ENCODE measurements at places on chromosomes 3 and 15. TPM values are rescaled to one million over a fixed set of nuclear protein-coding genes. Genes with fewer than 3 reads are reported as not detected.
A peak's percentile ranks its signal among the peaks of the same experiment; 100 is the strongest.

GRCh38 chr3:184040010-184040409, 8.5 kb downstream of the HTR3D start:
- H3K27ac ChIP-seq: no peak overlapping the region
- no peaks in the 10 kb centered on the region for H3K27me3 ChIP-seq
- H3K4me3 ChIP-seq: no peak overlapping the region

- H3K4me1 ChIP-seq: no peaks in the 10 kb centered on the region
- peak; percentile 57 for DNase-seq
- H3K36me3 ChIP-seq: no peaks in the 10 kb centered on the region
- no peak overlapping the region for H3K4me3 ChIP-seq
- no peak overlapping the region for H3K27ac ChIP-seq
Observed at GRCh38 chr3:186896875-186897274, 33.5 kb upstream of the ST6GAL1 start.

DNA sequence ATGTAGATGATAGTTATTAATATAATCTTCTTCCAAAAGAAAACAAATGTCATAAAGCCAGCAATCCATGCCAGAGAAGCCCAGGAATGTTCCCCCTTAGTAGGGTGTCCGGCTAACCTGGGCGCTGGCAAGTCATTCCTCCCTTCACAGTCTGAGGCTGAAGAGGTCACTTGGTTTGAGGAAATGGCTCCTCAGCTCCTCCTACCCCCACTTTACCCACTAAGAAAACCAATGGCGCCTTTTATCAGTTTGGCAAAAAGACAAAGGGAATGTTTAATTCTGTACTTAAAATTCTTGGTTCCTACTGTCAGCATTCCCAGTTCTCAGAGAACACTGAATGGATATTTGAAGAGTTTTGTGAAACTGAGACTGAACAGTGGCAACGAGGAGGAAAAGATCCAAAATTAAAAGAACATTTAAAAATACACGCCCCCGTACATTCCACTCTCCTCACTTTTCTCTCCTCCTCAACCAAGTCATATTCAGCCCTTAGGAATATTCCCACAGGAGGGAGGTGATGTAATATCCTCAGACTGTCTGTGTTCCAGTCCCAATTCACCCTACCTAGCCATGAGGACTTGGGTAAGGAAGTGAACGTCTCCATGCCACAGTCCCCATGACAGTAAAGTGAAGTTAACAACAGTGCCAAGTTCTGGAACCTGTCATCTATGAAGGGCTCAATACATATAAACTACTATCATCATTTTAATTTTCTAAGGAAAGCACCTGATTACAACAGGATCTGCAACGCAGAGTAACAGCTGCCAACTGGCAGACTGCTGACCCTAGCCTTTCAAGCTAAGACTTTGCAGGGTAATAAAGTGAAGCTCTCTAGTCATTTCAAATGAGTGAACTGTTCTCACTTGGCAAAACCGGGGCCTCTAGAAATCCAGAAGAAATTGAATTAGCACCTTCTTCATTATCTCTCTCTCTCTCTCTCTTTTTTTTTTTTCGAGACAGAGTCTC, 234.5 kb upstream of the ICE2 start:
- H3K4me3 ChIP-seq: no peak overlapping the region
- peaks cover 7% of the 10 kb centered on the region for H3K4me1 ChIP-seq
- no peak overlapping the region for H3K27ac ChIP-seq
- DNase-seq: no peak

DNA sequence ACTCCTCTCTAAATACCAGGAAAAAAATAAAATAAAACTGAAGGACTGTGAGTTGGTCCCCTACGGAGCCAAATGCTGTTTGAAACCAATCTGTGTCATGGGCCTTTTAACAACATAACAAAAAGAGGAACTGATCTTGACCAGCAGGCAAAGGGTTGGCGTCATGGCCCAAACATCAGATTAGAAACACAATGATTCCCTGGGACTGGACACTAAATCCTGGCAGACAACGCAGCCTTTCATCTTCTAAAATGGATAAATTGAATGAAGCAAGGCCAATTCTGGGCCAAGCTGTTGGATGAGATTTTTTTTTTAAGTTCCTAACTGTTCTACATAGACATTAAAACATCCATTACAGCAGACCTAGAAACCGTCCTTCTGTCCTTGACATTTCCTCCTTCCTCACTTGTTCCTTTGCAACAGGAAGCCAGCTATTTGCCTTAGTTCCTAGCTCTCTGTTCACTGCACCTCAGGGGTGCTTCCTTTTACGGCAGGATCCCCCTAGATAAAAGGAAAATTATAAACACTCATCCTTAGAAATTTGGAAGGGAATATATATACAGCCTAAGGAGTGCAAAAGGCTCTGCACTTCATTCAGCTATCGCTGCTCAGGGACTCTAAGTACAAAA, 21.6 kb upstream of the TAFA4 start:
- no peaks in the 10 kb centered on the region for H3K27me3 ChIP-seq
- no peak overlapping the region for H3K4me3 ChIP-seq
- no peak for DNase-seq

DNA sequence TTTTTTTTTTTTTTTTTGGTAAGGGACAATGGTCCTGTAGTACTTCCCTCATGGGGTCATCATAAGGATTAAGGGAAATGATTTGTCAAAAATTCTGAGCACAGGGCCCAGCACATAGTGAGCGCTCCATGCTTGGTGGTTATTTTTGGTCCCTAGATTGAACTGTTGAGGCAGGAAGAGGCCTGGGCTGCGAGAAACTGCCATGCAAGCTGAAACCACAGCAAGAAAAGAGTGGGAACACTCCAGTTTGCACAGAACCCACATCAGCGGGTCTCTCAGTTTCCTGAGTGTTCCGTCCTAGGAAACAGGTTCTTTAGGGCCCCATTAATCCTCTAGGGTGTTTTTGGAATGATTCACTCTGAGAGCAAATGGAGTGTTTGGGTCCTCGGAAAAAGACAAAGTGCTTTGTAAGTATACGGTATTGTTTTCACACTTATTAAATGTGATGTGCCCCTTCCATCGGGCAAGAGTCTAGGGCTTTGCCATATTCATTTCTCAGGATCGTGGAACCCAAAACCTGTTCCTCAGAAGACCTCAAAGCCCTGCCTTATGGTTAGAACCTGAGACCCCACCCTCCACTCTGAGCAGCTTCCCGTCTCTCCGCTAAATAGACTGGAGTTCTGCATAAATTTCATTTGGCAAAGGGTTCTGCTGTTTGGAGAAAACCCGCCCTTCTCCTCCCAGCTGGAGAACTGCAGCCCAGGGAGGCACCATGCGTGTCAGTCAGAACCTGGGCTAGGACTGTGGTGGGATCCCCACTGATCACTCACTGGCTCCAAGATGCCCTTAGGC, 60.4 kb downstream of the SPSB4 start:
- H3K4me3 ChIP-seq: no peak overlapping the region
- H3K27ac ChIP-seq: no peak overlapping the region
- no peaks in the 10 kb centered on the region for H3K36me3 ChIP-seq
- no peaks in the 10 kb centered on the region for H3K27me3 ChIP-seq
- no peak for DNase-seq
- no peaks in the 10 kb centered on the region for H3K4me1 ChIP-seq

DNA sequence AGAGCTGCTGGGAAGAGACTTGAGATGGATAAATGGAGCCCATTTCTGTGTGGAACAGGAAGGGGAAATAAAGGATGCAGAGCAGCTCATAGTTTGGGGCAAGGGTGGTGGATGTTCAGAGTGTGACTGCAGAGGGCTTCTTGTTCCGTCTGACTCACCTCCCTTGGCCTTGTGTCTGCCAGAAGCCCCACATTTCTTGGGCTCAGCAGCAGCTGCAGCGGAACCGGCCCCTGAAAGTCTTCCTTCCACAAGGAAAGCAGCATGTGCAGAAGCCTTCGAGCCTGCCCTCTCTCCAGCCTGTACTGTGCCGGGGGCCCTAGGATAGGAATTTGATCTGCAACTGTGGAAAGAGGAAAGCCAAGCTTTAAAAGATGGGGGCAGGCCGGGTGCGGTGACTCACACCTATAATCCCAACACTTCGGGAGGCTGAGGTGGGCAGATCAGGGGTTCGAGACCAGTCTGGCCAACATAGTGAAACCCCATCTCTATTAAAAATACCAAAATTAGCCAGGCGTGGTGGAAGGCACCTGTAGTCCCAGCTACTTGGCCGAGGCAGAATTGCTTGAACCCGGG, 11.5 kb downstream of the CDAN1 start:
- no peaks in the 10 kb centered on the region for H3K27me3 ChIP-seq
- H3K27ac ChIP-seq: no peak overlapping the region
- no peak for DNase-seq
- no peak overlapping the region for H3K4me3 ChIP-seq

The CELSR3 gene
- total RNA-seq: 30.1 TPM

DNA sequence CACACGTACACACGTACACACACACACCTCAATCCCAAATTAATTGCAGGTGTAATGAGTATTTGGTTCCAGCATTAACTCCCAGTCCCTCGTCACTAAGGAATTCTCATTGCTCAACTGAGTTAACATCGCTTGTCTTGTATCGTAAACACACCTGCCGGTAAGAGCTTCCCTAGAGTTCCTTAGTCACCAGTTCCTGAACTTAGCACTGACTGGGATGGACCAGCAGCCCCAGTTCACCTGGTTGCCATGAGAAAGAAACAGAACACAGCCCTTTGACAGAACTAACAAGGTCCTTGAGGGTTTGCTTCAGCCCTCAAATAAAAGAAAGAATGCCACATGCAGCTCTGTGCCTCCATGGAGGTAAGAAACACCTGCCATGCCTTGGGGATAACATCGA, 66.3 kb upstream of the SLCO3A1 start:
- H3K27me3 ChIP-seq: no peaks in the 10 kb centered on the region
- no peak overlapping the region for H3K4me3 ChIP-seq
- H3K36me3 ChIP-seq: no peaks in the 10 kb centered on the region
- H3K27ac ChIP-seq: no peak overlapping the region
- no peak for DNase-seq
- H3K4me1 ChIP-seq: no peaks in the 10 kb centered on the region

The SLC24A5 gene
- not detected for total RNA-seq

The TPRG1 gene
- 0.69 TPM for total RNA-seq

- H3K4me1 ChIP-seq: peaks cover 6% of the 10 kb centered on the region
- peak; percentile 32 for DNase-seq
- no peak overlapping the region for H3K27ac ChIP-seq
- H3K4me3 ChIP-seq: no peak overlapping the region
Observed at GRCh38 chr3:126553284-126554084, 5.2 kb downstream of the C3orf22 start.

DNA sequence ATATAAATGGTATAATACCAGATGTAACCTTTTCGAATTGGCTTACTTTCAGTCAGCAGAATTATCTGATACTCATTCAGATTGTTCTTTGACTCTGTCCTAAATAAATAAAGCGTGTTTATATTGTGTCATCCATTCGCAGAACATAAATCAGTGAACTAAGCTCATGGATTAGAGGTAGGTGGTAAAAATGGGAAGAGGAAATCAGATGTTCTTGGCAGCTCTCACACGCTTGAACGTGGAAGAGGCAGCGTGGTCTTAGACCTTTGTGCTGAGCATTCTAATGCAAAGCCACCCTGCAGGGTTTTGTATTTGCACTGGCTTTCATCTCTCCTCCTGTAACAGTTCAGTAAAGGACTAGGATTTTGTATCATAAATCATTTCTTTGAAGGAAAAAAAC, 441.4 kb downstream of the GABRG3 start:
- no peaks in the 10 kb centered on the region for H3K27me3 ChIP-seq
- no peak overlapping the region for H3K27ac ChIP-seq
- DNase-seq: peak; percentile 57
- H3K4me1 ChIP-seq: no peaks in the 10 kb centered on the region
- no peaks in the 10 kb centered on the region for H3K36me3 ChIP-seq

DNA sequence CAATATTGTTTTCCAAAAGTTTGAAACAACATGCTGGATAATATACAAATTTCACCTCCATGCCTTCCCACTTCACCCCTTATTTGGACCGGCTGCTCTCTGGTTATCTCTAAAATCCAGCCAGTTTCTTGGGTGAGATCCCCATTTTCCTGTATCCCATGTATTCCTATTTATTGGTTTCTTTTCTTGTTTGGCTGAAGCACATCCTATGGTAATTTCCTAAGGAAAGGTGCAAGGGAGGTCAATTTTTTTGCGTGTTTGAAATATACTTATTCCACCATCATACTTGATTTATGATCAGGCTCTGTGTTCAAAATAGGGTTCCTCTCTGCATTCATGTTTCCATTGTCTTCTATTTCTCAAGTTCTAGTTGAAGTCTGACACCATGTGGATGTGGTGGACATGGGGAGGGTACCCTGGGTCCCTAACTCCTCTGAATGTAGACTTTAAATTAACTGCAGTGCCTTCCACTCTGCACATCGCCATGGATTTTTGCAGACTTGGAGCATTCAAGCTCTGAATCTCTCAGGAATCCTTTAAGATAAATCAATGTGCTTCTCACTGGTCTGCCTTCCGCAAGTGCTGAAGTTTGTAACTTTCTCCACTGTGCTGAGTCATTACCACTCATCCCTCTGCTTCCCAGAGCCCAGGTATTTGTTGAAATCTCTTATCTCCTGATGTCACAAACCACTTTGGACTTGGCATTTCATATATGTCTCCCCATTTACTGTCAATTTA, 52.1 kb upstream of the TLE3 start:
- H3K36me3 ChIP-seq: no peaks in the 10 kb centered on the region
- DNase-seq: no peak
- H3K4me3 ChIP-seq: no peak overlapping the region
- H3K27ac ChIP-seq: no peak overlapping the region

The HESX1 gene
- 10.6 TPM for total RNA-seq

- no peak overlapping the region for H3K4me3 ChIP-seq
- no peak overlapping the region for H3K27ac ChIP-seq
- no peaks in the 10 kb centered on the region for H3K27me3 ChIP-seq
- DNase-seq: no peak
- no peaks in the 10 kb centered on the region for H3K4me1 ChIP-seq
Observed at GRCh38 chr15:92028389-92028724, 174.8 kb downstream of the SLCO3A1 start.

The DPPA2 gene
- 1.6 TPM for total RNA-seq

GRCh38 chr3:187616307-187616972, 53.8 kb downstream of the SST start:
- H3K36me3 ChIP-seq: no peaks in the 10 kb centered on the region
- H3K27ac ChIP-seq: no peak overlapping the region
- peak; percentile 87 for DNase-seq

The GPR149 gene
- total RNA-seq: not detected

- no peak overlapping the region for H3K4me3 ChIP-seq
- peaks cover 37% of the 10 kb centered on the region for H3K27me3 ChIP-seq
- DNase-seq: peak; percentile 84
- H3K27ac ChIP-seq: no peak overlapping the region
Observed at GRCh38 chr15:86231864-86232721, 152.4 kb downstream of the AGBL1 start.

- DNase-seq: no peak
- no peak overlapping the region for H3K27ac ChIP-seq
- no peak overlapping the region for H3K4me3 ChIP-seq
- peaks cover 5% of the 10 kb centered on the region for H3K27me3 ChIP-seq
- no peaks in the 10 kb centered on the region for H3K4me1 ChIP-seq
- H3K36me3 ChIP-seq: no peaks in the 10 kb centered on the region
Observed at GRCh38 chr15:38085931-38086568, 151.6 kb downstream of the TMCO5A start.

DNA sequence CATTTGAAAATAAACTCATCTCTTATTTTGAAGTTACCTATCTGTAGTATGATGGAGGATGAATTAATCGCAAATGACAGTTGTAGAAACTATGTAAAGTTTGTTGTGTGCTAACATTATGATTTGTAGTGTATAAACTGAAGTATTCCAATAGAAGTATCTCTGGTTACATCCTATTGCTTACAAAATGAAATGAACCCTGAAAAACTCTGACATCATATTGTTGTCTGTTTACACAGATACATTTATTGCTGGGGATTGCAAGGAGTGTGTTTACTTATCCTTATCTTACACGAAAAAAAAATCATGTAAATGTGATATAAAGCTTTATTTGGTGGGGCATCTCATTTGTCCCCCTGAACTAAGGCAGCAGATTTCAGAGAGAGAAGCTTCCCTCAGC, 2.6 kb upstream of the ABHD10 start:
- DNase-seq: no peak
- H3K4me3 ChIP-seq: no peak overlapping the region
- H3K36me3 ChIP-seq: peaks cover 25% of the 10 kb centered on the region
- H3K27ac ChIP-seq: no peak overlapping the region

The PRKAR2A gene
- total RNA-seq: 41.5 TPM
